Upper lobe of left lung (tissue), 6 donors: ENCODE measurements at places on chromosomes 5 and 9.

GRCh38 chr5:37991301-37992299, 151.8 kb upstream of the GDNF start:
- no peaks in the 10 kb centered on the region for H3K36me3 ChIP-seq
- H3K4me3 ChIP-seq = no peak overlapping the region
- no peaks in the 10 kb centered on the region for H3K27me3 ChIP-seq
- no peak for DNase-seq

DNA sequence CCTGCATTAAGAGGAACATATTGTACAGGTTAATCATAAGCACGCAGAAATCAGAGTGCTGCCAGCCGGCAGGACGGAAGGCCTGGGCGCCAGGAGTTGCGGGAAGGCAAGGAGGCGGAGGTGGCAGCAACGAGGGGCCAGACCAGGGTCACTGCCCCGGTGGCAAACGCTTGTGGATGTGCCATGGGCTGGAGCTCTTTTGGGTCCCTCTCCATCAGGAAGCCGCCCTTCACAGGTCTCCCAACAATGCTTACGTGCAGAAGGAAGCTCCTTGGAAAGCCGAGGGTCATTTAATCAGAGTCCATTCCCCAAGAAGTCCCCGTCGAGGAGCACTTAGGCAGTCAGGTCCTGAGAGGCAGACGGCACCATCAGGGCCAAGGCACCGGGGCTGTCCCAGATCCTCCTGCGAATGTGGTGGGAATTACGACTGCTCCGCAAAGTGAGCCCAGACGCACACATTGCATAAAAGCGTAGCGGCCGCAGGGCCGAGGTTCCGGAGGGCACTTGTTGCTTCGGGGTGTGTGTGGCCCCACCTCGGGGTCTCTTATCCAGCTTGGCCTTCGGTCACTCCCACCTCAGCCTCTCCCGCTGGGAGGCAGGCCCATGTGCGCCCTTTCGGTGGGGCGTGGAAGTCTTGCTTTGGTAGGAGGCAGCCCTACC, 20.5 kb downstream of the MRPL36 start:
- no peak overlapping the region for H3K4me3 ChIP-seq
- H3K4me1 ChIP-seq = no peaks in the 10 kb centered on the region
- no peak overlapping the region for H3K27ac ChIP-seq
- H3K36me3 ChIP-seq = no peaks in the 10 kb centered on the region
- DNase-seq = no peak

- no peak overlapping the region for H3K4me3 ChIP-seq
- no peaks in the 10 kb centered on the region for H3K27me3 ChIP-seq
- no peak overlapping the region for H3K27ac ChIP-seq
- DNase-seq = no peak
- peaks cover 72% of the 10 kb centered on the region for H3K36me3 ChIP-seq
- no peaks in the 10 kb centered on the region for H3K4me1 ChIP-seq
Observed at GRCh38 chr9:131511416-131511815, 8.7 kb downstream of the POMT1 start.

DNA sequence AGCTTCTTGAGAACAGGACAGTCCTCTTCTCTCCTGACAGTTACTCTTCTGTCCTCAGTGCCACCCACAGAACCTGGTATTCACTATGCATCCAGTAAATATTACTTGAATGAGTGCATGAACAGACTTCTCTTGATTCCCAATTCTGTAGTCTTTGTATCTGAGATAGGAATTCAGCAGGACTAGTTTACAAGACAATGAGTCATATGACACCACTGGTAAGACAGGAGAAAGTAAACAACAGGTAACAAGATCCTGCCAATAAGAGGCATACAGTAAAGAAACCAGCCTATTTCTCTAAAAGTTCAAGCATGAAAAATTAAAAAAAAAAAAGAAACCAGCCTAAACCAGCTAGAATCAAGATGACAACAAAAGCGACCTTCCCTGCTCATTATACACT, 6.2 kb downstream of the ZNF883 start:
- DNase-seq = no peak
- no peaks in the 10 kb centered on the region for H3K36me3 ChIP-seq
- H3K4me1 ChIP-seq = no peaks in the 10 kb centered on the region
- H3K27me3 ChIP-seq = no peaks in the 10 kb centered on the region
- H3K27ac ChIP-seq = no peak overlapping the region

- H3K27ac ChIP-seq = no peak overlapping the region
- H3K36me3 ChIP-seq = no peaks in the 10 kb centered on the region
- no peaks in the 10 kb centered on the region for H3K4me1 ChIP-seq
- no peak overlapping the region for H3K4me3 ChIP-seq
Observed at GRCh38 chr9:9603345-9603744, 1009.5 kb downstream of the PTPRD start.

DNA sequence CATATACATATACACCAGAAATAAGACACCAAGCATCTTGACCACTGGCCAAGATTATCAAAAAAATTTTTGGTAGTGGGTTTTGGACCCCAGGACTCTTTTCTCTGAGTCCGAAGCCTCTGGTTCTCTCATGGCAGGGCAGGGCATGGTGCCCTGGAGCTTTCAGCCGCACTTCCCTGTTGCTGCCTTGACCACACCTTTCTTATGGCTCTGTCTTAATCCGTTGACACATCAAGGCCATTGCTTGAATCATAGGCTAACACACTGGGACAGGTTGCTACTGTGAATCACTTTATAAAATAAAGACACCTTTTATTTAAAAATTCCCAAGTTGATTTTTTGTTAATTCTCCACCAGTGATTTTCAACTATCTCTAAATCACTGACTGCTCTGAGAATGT, 45.4 kb upstream of the CAST start:
- no peak for DNase-seq
- no peak overlapping the region for H3K4me3 ChIP-seq
- peaks cover 18% of the 10 kb centered on the region for H3K4me1 ChIP-seq
- H3K27ac ChIP-seq = no peak overlapping the region
- H3K27me3 ChIP-seq = no peaks in the 10 kb centered on the region
- H3K36me3 ChIP-seq = no peaks in the 10 kb centered on the region

GRCh38 chr9:87387351-87388011, 110.2 kb upstream of the DAPK1 start:
- no peaks in the 10 kb centered on the region for H3K4me1 ChIP-seq
- H3K36me3 ChIP-seq = no peaks in the 10 kb centered on the region
- no peak overlapping the region for H3K4me3 ChIP-seq
- H3K27ac ChIP-seq = no peak overlapping the region
- DNase-seq = no peak

DNA sequence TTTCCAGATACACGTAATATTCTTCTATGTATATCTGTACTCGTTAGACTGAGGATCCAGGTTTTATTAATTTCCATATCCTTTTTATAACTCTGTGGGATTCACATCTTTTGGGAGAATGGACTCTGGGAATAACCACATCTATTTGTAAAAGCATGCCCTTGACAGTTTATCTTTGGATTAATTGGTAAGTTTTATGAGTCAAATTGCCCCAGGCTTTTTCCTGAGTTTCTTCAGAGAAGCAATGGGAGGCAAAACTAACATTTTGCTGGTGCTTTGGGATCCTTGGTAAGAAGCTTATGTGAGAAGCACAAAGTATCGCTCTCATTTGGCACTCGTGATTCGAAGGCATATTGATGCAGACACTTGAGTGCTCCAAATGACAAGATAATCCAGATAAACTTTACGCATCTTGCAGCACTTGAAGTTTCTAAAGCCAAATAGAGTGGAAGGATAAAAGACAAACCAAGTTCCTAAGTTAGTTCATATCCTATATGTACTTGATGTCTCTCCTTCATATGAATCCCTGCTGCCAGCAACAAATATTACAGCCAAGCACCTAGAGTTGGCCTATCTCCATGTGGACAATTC, 324.7 kb downstream of the TLE4 start:
- H3K4me1 ChIP-seq = no peaks in the 10 kb centered on the region
- H3K4me3 ChIP-seq = no peak overlapping the region
- no peaks in the 10 kb centered on the region for H3K27me3 ChIP-seq
- no peaks in the 10 kb centered on the region for H3K36me3 ChIP-seq
- no peak for DNase-seq

- no peak overlapping the region for H3K4me3 ChIP-seq
- H3K27ac ChIP-seq = no peak overlapping the region
- H3K4me1 ChIP-seq = peaks cover 9% of the 10 kb centered on the region
Observed at GRCh38 chr5:143374496-143375217, 28.8 kb downstream of the NR3C1 start.

GRCh38 chr5:2981035-2981434, 229.6 kb upstream of the IRX2 start:
- no peak for DNase-seq
- H3K36me3 ChIP-seq = no peaks in the 10 kb centered on the region
- H3K27ac ChIP-seq = no peak overlapping the region
- H3K27me3 ChIP-seq = no peaks in the 10 kb centered on the region
- no peaks in the 10 kb centered on the region for H3K4me1 ChIP-seq
- no peak overlapping the region for H3K4me3 ChIP-seq

- no peaks in the 10 kb centered on the region for H3K27me3 ChIP-seq
- no peak overlapping the region for H3K27ac ChIP-seq
- no peaks in the 10 kb centered on the region for H3K4me1 ChIP-seq
- DNase-seq = no peak
- no peaks in the 10 kb centered on the region for H3K36me3 ChIP-seq
Observed at GRCh38 chr5:114471529-114471928, 109.7 kb downstream of the KCNN2 start.

DNA sequence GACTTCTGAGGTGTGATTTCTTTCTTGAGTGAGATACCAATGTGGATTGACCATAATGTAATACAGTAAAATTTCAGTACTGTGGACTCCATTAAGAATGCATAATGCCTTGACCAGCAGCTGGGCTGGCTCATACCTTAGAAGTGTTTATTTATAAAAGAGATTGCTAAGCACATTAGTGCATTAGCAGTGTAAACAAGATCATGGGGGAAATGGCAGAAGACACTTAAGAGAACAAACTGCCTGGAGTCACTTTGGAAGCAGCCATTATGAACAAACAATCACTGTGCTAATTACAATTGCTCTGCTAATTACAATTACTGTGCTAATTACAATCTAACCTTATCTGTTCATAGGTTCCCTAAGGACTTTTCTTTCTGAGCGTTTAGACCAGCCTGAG, 104.2 kb downstream of the TRIM32 start:
- H3K4me3 ChIP-seq = no peak overlapping the region
- no peaks in the 10 kb centered on the region for H3K4me1 ChIP-seq
- H3K36me3 ChIP-seq = no peaks in the 10 kb centered on the region
- no peak overlapping the region for H3K27ac ChIP-seq
- DNase-seq = no peak

- H3K4me3 ChIP-seq = no peak overlapping the region
- H3K4me1 ChIP-seq = peaks cover 3% of the 10 kb centered on the region
- no peak overlapping the region for H3K27ac ChIP-seq
- no peaks in the 10 kb centered on the region for H3K27me3 ChIP-seq
- no peak for DNase-seq
Observed at GRCh38 chr5:1122511-1123294, 10.8 kb upstream of the SLC12A7 start.

DNA sequence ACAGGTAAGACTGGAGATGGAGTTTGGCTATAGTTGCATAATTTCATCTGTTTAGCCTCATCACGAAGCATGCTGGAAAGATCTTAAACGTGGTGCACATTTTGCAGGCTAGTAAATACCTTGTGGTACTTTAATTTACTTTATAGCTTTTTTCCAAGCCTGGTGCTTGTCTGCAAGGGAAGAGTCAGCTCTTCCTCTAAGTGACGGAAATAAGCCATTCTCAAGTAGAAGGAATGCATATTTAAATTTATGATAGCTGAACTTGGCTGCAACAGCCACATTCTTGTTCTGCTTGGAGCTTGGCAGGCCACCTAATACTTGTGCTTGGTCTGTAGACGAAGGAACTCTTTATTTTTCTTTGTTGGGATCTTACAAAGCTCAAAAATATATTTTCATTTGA, 188.0 kb upstream of the PIK3R1 start:
- no peaks in the 10 kb centered on the region for H3K36me3 ChIP-seq
- H3K4me1 ChIP-seq = no peaks in the 10 kb centered on the region
- no peaks in the 10 kb centered on the region for H3K27me3 ChIP-seq
- DNase-seq = no peak

- H3K36me3 ChIP-seq = no peaks in the 10 kb centered on the region
- H3K4me1 ChIP-seq = no peaks in the 10 kb centered on the region
- no peak for DNase-seq
- H3K4me3 ChIP-seq = no peak overlapping the region
- no peaks in the 10 kb centered on the region for H3K27me3 ChIP-seq
Observed at GRCh38 chr5:13346401-13346800, 598.1 kb downstream of the DNAH5 start.

- no peak overlapping the region for H3K4me3 ChIP-seq
- no peaks in the 10 kb centered on the region for H3K4me1 ChIP-seq
- no peaks in the 10 kb centered on the region for H3K27me3 ChIP-seq
- DNase-seq = no peak
Observed at GRCh38 chr5:95238560-95239325, 46.2 kb downstream of the MCTP1 start.

DNA sequence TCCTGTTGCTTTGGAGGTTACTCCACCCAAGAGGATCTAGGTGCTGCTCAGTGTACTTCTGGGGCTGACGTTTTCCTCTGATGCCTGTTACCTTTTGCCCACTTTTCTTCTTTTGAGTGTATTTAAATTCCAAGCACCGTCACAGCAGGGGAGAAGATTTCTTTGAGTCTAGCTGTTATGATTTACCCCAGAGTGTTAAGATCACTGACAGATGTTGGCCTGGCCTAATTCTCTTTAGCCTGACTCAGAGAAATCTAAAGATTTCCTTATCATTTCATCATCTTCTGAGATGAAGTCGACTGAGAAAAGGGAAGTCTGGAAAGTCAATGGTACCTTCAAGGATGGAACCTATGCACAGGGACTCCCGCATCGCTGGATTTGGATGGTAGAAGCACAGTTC, 191.5 kb downstream of the FBXL7 start:
- DNase-seq = no peak
- H3K4me3 ChIP-seq = no peak overlapping the region
- no peak overlapping the region for H3K27ac ChIP-seq
- peaks cover 15% of the 10 kb centered on the region for H3K4me1 ChIP-seq

DNA sequence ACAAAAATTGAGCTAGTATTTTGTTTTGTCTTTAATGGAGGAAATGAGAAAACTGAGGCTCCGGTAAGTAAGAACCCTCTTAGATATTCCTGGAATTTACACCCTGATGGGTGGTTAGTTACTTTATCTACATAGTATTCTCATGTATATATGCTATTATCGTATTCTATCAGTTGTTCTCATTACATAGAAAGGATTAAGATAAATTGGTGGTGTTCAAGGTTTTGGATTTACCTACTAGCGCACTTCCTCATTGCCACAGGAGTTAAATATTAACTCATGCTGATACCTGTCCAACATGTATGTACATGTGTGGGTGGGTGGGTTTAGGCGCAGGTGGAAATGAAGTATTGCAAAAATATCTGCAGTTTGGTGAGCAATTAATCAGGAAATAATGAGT, 61.1 kb upstream of the IFNE start:
- H3K4me1 ChIP-seq = no peaks in the 10 kb centered on the region
- DNase-seq = no peak

- no peaks in the 10 kb centered on the region for H3K27me3 ChIP-seq
- DNase-seq = no peak
- no peak overlapping the region for H3K4me3 ChIP-seq
- H3K4me1 ChIP-seq = no peaks in the 10 kb centered on the region
- H3K36me3 ChIP-seq = no peaks in the 10 kb centered on the region
Observed at GRCh38 chr5:65825408-65826328, 100.7 kb upstream of the ERBIN start.
